Activated naive CD8-positive, alpha-beta T cell treated with anti-CD3 and anti-CD28 coated beads, Interleukin-2, amount 50 U/mL, for 16 hours (primary cell): ENCODE measurements at places on chromosomes 6 and 20.

GRCh38 chr20:47710665-47711045, 74.6 kb downstream of the SULF2 start:
- no peak for DNase-seq

DNA sequence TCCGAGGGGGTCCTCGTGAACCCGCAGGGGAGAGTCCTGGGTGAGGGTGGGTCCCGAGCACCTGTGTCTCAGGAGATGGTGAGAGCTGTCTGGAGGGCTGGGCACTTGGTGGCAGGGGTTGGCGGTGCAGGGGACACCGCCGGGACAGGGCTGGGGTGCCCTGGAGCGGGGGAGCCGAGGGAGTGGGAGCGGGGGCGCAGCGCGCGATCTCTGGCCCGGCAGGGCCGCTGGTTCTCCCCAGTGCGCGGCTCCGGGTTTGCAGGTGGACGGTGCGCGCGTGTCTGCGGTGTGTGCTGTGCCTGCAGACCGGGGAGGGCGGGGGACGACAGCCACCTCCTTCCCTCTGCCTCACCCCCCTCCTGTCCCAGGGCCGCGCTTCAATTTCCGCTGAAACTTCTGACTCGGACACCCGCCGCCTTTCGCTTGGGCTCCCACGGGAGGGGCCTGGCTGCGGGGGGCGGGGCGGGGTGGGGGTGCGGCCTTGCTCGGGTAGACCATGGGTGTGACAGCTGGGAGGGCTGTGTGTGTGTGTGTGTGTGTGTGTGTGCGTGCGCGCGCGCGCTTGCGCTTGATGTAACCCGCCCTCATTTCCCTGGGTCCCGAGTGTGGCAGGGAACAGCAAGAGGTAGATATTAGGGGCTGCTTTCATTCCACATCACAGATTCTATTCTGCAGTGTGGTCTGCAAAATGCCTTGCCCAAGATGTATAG, 1.2 kb downstream of the TRIB3 start:
- DNase-seq = peak; percentile 12

- no peak for DNase-seq
These were observed 181.4 kb downstream of the SIM1 start for GRCh38 chr6:100283285-100283684.

DNA sequence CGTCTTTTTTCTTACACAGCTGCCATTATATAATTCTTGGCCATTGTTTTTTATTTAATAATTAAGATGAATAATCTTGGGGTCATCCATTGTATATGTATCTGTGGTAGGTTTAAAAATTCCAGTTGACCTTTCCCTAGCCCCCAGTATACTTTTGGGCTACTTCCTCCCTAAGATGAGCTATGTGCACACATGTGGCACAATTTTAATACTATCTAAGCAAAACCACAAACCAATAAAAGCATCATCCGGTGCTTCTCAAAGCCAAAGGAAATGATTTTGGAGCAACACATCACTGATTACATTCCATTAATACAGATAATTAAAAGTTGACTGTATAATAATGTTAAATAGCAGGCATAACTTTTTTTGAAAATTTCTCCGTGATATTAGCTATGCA, 161.2 kb downstream of the ATXN1 start:
- DNase-seq = no peak

GRCh38 chr6:50818673-50819072, at the start of gene TFAP2B:
TSS of gene TFAP2B (plus strand) at chr6:50818871. CDS start at chr6:50818892, 21 bp downstream.
- no peak for DNase-seq

- DNase-seq = no peak
These were observed 8.8 kb upstream of the C20orf144 start for GRCh38 chr20:33653218-33653899.
